AG04450 (cell line): ENCODE measurements at places on chromosomes 16 and 17. TPM values are rescaled to one million over a fixed set of nuclear protein-coding genes. Genes with fewer than 3 reads are reported as not detected.
A peak's percentile ranks its signal among the peaks of the same experiment; 100 is the strongest.

- DNase-seq = no peak
These were observed 15.2 kb upstream of the CA4 start for GRCh38 chr17:60134396-60135150.

DNA sequence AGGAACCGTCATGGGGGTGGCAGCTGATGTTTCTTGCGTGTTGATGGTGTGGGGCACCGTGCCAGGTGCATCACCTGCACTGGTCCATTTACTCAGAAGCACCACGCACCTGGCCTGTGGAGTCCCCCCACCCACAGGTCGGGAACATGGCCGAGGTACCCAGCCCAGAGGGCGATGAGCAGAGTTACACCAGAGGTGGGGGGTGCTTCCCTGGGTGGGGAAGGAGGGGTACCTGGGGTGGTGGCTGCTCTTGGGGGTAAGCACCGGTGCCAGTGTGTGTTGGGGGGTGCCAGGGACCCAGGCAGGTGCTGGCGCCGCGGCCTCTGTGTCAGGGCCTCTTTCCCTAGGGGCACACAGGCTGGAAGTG, 5.0 kb upstream of the ZNF750 start:
- no peak for DNase-seq

- no peak for DNase-seq
These were observed 62.7 kb downstream of the FOXK2 start for GRCh38 chr17:82582213-82582612.

DNA sequence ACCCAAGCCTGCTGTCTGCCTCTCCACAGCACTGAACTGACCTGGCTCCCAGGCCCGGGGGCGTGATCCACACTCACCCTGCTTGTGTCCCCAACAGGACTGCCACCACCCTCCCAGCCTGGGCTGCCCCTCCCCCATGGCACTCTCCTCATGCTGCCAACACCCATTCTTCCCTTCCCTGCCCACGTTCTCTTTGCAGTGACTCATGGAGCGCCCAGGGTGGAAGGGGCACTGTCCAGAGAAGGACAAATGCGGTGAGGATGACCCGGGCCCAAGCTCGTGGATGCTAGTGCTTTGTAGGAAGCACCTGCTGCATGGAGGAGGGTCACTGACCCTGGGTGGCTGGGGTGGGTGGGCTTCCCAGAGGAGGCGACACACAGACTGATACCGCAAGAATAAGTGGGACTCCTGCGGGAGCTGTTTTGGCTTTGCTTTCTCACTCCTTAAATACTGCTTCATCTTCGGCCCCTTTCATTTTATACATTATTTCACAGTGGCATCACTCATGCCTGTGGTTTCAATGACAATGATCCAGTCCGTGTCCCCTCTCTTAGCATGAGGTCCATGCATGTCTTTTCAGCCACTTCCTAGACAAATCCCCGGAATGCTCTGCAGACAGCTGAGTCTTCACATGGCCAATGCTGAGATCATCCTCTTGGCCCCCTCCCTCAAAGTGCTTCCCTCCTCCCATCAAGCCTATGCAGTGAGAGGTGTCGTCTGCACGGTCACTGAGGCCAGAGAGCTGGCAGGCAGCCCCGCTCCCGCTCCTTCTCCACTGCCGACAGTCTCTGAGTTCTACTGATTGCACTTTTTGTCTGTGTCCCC, 17.6 kb downstream of the CDK5R1 start:
- DNase-seq = no peak

DNA sequence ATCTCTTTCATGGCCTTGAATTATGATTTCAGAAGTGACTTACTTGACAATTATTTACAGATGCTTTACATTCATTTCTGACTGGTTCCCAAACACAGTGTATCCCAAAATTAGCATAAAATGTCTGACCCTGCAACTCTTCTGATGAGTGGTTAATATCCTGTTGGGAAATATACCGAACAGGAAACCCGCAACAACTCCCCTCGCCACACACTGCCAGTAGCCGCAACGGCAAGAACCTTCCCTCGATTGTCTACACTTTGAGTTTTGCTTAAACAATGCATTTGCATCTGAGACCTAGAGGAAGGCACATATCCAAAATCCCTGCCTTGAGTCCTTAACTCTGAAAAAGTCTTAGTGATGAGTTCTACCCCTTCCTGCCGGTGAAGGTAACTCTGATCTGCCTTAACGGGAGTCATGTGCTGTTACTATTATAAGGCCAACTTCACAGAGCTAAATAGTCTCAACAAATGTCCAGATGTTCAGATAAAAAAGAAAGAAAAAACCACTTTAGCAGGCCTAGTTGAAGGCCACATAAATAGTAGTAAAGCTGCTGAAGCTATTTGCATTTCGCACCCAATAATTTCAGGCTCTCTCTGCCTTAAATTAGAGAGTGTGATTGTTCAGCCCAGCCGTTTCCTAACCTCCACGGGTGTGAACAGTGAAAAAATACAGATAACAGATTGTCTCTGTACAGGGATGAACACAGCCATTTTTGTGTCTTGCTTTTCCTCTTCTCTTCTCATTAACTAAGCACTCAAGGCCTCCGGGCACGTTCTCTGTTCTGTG, 321.1 kb downstream of the HS3ST3B1 start:
- no peak for DNase-seq

- no peak for DNase-seq
These were observed 9.9 kb upstream of the KRT19 start for GRCh38 chr17:41537990-41538389.

DNA sequence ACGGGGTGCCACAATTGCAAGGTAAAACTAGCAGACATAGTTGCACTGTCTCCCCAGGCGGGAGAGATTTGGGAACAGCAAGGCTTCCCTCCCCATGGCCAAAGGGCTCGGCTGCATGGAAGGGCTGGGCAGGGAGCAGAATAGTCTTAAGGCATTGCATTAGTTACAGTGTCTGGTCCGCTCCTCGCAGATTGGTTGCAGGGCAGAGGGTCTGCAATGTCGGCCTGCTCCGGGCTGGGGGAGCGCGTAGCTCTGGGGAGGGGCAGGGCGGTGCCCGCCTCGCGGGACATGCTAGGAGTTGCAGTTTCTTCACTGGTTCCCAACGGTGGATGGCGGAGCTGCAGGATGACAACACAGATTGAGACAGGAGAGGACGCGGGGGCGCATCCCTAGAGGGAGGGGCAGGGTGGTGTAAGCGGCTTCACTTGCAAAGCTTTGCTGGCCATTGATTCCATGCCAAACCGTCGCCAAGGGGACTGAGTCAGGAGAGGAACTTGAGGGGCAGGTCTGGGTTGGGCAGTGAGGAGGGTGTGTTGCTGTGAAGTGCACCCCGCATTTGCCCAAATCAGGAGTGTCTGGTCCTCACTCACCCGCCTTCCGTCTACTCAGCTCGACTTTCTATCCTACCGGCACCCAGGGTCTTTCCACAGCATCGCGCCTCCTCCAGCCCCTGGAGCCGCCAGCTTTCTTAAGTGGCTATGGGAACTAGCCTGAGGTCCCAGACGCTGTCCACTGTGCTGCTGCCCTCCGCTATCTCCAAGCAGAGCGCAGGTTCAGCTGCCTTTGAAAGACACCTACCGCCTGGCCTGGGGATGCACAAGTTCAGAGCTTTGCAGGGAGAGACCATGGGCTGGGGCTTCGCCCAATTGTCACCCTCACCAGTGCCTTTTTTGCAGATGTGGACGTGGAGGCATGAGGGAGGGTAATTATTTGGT, 1748.9 kb downstream of the TP53TG3F start:
- no peak for DNase-seq

- DNase-seq = peak; percentile 66
These were observed 11.5 kb downstream of the KCNG4 start for GRCh38 chr16:84228256-84228838.

DNA sequence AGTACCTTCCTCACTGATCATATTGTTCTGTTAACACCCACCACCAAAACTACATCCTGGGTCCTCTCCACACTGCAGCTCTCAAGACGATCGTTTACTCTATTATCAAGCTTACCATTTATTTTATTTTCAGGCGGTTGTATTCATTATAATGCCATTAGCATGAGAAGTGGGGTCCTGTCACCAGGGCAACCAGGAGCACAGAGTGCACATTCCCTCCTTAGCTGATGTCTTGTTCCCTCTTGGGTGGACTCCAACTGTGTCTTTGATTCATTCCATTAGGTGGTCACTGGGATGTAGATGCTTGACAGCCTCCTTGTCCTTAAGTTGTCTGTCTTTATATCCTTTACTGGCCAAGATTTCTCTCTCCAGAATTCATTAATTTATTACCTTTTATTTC, 965.9 kb upstream of the EEF2KMT start:
- no peak for DNase-seq

GRCh38 chr17:61400717-61401388, 1.2 kb downstream of the TBX2 start:
- no peak for DNase-seq

GRCh38 chr16:2960183-2961010, 3.7 kb upstream of the KREMEN2 start:
- DNase-seq = no peak

DNA sequence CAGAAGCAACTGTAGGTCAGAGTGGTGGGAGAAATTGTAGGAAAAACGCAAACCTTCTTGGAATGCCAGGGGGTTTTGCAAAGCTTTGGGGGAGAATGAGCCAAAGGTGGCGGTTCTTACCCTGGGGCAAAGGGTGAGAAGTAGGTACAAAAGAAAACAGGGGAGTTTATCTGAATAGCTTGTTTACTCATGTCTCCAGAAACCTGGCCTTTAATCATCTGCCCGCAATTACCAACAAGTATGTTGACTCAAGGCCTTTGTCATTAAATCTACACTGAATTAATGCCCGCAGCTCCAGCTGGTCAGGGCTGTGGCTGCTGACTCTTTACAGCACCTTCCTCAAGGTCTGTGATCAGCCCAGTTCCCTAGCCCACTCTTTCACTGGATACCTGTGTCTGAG, 320.1 kb downstream of the CBLN1 start:
- DNase-seq = no peak

DNA sequence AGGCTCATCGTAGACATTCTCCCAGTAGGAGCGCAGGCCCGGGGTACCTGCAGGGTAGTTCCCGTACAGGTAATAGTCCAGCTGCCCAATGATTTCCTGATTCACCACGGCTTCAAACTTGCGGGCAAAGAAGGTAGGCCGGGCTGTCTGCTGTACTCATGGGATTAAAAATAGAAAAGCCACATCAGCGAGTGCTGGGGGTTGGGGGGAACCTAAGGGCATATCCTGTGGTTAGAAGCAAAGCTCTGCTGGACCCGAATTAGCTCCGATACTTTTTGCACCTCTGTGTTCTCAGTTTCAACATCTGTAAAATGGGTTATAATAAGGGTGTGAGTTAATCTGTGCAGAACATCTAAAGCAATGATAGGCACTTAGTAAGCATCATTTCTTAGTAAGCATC, 336.2 kb downstream of the XYLT1 start:
- no peak for DNase-seq

DNA sequence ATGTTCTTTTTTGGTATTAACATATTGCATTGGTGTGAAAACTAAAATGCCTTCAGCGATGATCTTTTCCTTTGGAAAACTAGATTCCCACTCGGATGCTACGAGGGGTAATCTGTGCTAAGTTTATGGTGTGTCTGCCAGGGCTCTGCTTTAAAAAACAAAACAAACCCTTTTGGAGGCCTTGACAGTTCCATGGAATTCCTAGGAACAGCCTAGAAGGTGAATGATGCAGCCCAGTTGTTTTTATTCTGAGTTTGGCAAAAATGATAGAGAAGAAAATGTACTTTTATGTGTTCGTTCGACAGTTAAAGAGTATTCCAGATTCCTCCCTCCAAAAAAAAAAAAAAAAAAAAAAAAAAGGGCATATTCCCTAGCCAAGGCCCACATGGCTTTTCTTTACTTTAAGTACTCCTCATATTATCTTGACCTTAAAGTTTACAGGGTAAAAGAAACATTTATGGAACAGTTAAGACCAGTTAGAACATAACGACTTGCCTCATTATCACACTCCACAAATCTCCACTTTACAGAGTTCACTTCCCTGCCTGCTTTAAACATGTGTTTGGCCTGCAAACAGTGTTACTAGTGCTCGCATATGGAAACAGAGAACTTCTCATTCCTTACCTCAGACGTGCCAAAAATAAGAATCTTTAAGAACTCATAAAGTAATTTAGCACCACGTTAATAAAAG, 159.1 kb downstream of the WWOX start:
- no peak for DNase-seq

TMEM88 gene
- polyA plus RNA-seq = 0.29 and 0.45 TPM in 2 replicates

ABHD15 gene
- polyA plus RNA-seq = 5.3 and 5.4 TPM in 2 replicates

MRPL10 gene
- 62.9 and 64.4 TPM in 2 replicates for polyA plus RNA-seq

CDH5 gene
- 0.02 TPM in 1 of 2 replicates, not detected in the other for polyA plus RNA-seq

VASN gene
- 19.1 and 27.8 TPM in 2 replicates for polyA plus RNA-seq

CACNA1G gene
- polyA plus RNA-seq = 0.05 TPM in 1 of 2 replicates, not detected in the other
